ENCODE measurements at places on chromosomes 16 and 17.
A peak's percentile ranks its signal among the peaks of the same experiment; 100 is the strongest.

DNA sequence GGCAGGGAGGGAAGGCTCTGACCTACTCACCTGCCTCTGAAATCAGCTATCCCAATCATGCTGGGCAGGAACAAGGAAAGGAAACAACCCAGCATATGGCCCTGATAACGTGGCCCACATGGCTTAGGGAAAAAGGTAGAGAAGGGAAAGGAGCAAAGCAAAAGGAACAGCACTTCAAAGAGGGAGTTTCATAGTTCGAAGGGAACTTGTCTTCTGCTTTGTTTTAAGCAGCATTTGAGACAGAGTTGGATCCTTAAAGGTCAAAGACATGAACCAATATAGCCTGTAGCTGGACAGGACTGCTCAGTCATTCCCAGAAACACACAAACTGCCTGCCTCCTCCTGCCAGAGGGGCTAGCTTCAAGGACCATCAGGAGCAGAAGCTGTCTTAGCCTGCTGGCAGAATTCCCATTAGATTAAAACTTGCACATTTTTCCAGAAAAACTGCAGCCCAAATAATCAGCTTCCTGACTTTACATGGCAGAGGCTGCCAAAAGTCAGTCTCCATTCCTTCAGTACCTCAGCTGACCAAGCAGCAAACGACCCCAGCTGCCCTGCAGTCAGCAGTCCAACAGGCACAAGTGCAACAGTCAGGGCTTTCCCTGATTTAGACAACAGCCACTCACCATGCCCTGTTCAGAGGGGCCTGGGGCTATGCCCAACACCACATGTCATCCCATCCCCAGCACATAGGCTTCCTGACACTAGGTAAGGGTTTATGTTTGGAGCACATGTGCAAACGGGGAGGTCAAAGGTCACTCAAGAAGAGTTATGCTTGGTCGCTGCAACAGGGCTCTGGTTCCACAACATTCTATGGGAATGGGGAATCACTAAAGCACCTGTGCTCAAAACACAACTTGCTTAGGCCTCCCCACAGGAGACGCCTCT is 32.5 kb downstream of the RANBP10 start:
- no peak for DNase-seq

DNA sequence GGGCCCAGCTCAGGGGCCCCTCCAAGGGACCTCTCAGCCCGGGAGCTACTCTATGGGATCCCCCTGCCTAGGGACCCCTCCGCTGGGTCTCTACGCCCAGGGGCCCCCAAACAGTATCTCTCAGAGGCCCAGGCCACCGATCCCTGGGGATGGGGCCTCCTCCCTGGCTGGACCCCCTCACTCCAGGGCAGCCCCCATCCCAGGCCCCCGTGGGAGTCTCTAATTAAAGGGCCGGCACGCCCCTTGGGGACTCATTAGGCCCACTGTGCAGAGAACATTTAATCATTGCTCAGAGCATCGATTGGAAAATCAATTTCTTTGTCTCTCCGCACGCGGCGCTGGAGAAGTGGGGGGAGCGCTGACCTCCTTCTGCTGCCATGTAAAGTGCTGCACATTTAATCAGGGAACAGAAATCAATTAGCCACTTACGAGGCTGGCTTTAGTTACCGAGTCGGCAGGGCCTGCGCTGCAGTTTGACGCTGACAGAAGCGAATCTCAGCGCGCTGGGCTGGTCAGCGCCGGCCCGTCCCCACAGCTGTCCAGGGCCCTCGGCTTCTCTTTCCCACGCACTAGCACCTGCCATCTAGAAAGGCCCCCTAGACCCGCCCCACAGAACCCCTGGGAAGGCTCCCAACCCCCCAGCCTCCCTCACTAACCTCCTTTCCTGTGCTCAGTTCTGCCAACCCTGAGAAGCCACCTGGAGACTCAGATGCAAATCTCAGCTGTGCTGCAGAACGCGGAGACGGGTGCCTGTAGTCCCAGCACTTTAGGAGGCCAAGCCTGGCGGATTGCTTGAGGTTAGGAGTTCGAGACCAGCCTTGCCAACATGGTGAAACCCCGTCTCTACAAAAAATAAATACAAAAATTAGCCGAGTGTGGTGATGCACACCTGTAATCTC is 20.2 kb upstream of the C1QL1 start:
- no peak for DNase-seq

GRCh38 chr16:76278980-76279379 is 1.8 kb downstream of the CNTNAP4 start:
- no peak for DNase-seq

DNA sequence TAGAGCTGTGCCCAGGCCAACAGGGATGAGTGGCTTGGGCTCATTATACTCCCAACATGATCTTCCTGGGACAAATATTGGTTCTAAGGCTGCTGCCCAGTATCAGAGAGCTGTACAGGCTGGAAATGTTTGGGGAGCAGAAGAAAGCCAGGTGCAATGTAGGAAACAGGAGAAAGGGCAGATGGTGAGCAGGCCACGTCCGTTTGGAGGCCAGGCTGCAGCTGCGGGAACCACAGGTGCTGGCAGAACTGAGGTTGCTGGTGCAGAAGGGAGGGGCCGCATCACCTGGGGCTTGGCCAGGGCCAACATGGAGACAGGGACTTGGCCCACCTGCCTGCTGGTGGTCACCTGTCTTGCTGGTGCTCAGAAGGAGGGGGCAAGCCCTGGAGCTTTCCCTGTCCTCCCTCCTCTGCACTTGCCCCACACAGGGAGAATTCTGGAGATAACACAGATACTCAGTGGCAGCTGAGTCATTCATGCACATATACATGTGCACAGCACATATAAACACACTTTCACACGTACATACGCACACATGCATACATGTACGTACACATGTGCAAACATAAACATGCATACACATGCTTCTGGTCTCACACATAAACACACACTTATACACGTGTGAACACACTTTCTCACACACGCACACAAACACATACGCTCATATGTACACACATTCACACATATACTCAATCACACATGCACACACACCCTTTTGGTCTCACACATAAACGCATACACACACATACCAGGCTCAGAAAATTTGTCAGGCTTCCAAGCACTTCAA is 67.7 kb downstream of the WSCD1 start:
- no peak for DNase-seq

DNA sequence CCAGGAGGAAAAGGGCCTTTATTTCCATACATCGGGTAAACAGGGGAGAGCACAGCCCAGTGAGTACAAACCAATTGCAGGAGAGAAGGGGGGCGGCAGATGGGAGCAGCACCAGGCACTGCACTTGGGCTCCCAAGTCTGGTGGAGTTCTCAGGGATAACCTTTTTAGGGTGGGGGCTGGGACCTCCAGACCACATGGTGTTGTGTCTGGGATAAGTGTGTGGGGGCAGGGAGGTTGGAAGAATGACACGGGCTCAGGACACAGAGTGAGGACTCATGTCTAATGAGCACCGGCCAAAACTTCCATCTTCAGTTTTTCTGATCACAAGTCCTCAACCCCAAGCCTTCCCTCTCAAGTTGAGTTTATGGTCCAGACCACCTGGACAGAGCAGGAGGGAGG is 30.6 kb downstream of the PIPOX start:
- DNase-seq, result no peak

DNA sequence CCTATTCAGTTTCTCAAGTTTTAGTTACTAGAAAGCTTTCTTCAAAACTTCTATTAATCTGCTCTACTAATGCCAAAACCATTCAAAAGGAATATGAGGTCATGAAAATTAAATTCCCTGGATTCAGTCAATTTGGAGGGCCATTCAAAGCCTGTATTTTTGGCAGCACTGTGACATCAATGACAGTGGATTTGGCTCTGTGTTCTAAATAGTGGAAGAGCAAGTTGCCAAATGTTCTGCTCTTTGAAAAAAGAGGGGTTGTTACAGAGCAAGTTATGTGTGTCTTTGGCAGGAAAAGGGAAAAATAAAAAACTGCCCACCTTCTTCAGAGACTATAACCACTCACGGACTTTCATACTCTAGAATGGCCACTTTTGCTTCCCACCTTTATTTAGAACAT is 3.2 kb upstream of the C16orf46 start:
- DNase-seq, result no peak

GRCh38 chr17:5354886-5355415 is 64.5 kb downstream of the NUP88 start:
- no peak for DNase-seq

DNA sequence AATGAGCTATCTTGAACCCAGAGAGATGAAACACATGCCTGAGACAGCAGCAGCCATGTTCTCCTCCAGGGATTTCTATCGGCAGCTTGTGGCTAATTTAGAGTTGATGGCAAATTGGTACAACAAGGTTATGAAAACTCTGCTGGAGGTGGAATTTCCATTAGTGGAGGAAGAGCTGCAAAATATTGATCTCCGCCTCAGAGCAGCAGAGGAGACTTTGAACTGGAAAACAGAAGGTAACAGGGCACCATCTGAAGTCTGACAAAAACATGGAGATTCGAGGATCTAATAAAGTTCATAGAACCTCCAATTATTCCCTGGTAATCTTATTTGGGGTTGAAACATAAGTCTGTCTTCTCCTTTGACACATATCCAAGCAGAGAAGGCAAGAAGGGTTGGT is 52.8 kb downstream of the DNAH9 start:
- peak; percentile 22 for DNase-seq

DNA sequence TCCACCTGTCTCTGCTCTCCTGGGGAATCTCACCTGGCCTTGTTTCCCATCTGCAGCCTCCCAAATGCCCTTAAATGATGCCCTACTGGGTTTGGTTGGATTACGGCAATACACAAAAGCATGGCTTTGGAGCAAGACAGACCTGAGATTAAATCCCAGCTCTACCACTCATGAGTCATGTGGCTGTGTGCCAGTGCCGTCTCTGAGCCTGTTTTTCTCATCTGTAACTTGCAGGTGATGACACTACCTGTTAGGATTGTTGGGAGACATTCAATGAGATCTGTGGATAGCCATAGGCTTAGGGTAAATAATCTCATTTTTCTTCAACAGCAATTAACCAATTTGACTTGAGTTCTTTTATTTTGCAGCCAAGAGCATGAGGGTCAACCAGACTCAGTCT is 240.3 kb downstream of the MAF start:
- no peak for DNase-seq

- DNase-seq, result no peak
These were observed 5.8 kb downstream of the THOC6 start for GRCh38 chr16:3029491-3030221.

DNA sequence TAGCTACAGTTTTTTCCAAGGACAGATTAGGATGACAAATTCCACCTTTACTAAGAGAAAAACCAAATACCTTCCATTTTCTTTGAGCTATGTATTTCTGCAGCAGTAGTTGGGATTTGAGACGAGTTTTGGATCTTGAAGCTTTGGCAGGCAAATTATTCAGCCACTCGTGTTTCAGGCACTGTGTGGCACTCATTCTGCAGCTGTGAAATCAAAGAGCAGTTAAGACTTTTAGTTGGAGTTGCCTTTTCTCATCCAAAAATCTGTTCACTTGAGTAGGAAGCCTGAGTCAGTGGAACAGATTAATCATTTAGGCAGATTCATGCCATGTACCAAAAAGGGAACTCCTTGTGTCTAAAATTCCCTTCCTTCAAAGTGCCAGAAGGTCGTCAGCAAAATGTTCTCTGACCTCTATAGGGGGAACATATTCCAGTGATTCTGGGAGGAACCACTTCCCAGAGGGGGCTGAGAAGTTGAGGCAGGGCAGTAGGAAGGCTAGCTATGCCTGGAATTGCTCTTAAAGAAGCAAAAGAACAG is 20.1 kb downstream of the ORC6 start:
- no peak for DNase-seq

DNA sequence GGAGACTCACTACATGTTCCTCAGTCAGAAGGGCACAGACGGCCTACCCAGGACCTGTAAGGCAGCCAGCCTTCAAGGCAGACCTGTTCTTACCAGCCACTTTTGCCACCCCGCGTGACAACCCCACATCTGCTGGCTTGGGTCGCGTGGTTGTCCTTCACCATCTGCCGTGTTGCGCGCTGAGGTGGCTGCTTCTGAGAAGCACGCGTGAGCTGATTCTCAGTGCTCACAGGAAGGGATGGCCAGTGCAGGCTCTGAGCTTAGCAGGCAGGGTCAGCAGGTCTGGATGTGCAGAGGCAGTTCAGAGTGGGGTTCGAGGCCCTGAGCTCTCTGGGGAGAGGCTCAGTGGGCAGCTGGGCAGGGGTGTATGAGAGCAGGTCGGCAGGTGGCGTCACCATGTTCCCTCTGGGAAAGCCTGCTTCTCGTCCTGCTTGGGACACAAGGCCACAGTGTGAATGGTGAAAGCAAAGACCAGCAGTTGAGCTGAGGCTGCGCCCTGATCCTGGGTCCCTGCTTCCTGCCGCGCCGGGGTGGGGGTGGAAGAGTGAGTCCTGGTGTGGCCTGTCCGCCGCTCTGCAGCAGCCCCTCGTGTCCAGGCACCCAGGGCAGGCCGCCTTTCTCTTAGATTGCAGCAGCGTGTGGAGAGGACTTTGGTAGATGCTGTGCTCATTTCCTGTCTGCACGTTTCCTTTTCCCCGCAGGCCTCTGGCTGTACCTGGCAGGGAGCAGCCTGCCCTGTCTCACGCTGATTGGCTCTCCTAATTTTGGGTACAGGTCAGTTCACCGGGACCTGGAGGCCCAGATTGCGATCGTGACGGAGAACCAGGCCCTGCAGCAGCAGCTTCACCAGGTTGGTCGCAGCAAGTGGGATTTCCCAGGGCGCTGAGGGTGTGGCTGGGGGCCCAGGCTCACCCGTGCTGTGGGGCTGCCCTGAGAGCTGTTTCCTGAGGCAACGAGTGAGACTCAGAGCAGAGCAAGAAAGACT is 36.0 kb downstream of the PGS1 start:
- DNase-seq, result no peak

GRCh38 chr16:1335211-1335971 is 1.9 kb downstream of the BAIAP3 start:
- no peak for DNase-seq

DNA sequence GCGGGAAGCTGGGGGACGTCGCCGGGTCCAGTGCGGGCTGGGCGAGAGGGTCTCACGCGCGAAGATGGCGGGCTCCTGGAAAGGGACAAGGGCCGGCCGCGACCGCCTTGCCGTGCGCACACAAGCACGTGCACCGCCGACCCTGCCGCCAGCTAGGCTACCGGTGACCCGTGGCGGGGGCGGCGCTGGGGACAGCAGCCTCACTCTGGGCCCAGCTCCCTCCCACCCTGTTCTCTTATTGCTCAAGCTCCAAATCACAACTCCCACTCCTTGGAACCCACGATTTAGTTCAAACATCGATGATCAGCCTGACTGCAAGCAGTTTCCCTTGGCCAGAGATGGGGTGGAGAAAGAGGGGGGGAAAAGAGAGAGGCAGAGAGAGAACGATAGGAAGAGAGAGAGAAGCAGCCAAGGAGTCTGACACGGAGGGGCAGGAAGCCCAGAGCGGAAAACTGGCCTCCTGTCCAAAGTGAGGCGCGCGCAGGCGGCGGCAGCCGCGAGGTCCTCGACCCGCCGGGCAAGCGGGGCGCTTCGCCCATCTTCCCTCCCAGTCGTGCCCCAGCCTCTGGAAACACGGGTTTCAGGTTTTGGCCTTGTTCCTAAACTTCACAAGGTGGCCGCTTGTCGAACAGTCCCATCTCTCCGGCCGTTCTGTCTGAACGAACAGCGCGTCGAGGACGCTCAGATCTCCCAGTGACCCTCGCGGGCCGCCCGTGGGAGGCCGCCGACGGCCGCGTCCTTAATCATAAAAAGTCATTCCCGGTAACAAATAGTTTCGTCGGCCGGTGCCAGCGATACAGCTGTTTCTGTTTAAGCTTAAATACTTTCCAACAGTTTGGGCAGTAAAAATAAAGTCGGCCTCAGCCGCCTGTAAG is 1.7 kb upstream of the CBX8 start:
- no peak for DNase-seq

GRCh38 chr17:77019893-77020379 is 120.8 kb upstream of the SEC14L1 start:
- DNase-seq, result no peak
